ENCODE measurements at places on chromosomes 11 and 22.

- no peak for DNase-seq
These were observed 782 bp upstream of the OSBPL5 start for GRCh38 chr11:3165916-3166267.

DNA sequence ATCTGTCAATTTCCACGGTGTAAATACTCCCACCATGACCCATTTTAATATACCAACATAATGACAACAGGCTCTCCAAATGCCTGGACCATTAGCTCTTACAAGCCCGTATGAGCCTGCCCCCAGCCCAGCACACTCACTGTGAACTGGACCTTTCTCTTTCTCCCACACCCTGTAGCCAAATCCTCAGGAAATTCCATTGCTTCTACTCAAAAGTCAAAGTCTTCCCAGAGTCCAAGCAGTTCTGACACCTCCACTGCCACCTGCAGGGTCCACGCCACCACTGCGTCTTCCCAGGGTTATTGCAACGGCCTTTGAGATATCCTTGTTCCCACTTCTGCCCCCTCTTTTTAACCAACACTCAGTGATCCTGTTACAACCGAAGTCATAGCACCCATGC lies 110.1 kb upstream of the ASPHD2 start:
- no peak for DNase-seq

DNA sequence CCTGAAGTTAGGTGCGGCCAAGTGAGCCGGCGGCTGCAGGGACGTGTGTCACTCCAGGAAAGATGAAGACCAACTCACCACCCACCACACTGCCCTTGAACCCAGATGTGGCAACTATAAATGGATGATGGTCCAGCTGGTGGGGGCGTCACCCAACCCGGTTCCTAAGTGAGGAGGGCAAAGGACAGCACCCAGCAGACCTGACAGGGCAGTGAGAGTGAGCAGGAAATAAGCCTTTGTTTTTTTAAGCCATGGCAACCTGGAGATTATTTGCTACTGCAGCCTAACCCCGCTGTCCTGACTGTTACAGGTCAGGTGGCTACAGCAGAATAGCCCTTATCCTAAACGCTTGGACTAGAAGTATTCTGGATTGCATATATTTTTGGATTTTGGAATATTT lies 228.9 kb downstream of the CTTN start:
- no peak for DNase-seq

DNA sequence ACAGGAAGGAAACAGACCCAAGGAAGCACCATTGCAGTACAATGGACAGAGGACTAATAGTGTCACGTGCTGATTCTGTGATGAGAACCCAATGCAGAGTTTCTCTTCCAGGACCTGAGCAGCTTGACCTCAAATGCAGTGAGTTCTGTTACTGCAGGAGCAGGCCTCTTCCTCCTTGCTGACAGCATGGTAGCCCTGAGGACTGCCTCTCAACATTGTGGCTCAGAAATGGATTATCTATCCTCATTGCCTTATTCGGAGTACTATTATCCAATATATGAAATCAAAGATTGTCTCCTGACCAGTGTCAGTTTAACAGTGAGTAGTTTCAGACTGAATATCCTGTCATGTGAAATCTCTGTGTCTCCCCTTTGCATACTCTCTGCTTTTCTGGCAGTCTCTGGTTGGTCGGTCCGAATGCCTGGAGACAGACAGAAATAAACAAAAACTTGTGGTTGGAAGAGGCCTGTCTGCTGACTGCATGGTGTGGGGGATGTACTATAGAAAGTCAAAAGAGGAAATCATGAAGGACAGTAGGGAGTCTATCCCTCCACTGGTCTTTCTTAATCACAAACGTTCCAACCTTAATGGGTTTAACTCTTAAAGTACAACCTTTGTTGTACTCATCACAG lies 6.9 kb upstream of the MS4A14 start:
- DNase-seq, result no peak

DNA sequence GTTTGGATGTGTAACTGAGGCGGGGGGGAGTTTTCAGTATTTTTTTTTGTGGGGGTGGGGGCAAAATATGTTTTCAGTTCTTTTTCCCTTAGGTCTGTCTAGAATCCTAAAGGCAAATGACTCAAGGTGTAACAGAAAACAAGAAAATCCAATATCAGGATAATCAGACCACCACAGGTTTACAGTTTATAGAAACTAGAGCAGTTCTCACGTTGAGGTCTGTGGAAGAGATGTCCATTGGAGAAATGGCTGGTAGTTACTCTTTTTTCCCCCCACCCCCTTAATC lies 2.3 kb downstream of the MALAT1 start:
- DNase-seq, result no peak

GRCh38 chr22:47369431-47370015 lies 607.1 kb downstream of the TBC1D22A start:
- DNase-seq, result no peak

GRCh38 chr22:27578937-27579617 lies 222.5 kb downstream of the MN1 start:
- no peak for DNase-seq

DNA sequence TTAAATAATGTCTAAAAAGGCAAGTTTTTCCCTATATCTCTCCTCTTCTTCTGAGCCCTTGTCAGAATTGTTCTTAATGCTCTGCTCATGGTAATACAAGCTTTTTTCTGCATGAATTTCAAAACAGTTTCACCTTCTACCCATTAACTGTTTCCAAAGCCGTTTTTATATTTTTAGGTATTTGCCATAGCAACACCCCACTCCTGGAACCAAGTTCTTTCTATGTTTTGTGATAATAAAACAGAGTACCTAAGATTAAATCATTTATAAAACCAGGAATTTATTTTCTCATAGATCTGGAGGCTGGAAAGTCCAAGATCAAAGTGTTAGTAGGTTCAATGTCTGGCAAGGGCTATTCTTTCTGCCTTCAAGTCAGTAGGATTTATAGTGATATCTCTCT lies 497.4 kb downstream of the ETS1 start:
- DNase-seq, result no peak

DNA sequence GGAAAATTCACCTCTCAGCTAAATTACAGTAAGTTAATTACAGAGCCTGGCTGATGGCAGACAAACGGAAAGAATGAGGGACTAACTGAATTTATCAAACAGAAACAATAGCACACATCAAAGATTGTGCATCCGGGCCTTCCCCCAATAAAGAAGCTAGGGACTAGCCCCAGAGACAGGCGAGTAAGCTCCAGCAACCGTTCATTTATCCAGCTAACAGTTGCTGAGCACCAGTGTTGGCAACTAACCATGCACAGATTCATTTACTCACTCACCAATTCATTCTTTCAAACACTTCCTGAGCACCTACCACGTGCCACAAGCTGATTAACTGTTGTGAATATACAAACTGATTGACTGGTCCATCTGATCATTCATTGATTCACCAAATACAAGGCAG lies 51.2 kb downstream of the SMCO4 start:
- DNase-seq, result no peak

DNA sequence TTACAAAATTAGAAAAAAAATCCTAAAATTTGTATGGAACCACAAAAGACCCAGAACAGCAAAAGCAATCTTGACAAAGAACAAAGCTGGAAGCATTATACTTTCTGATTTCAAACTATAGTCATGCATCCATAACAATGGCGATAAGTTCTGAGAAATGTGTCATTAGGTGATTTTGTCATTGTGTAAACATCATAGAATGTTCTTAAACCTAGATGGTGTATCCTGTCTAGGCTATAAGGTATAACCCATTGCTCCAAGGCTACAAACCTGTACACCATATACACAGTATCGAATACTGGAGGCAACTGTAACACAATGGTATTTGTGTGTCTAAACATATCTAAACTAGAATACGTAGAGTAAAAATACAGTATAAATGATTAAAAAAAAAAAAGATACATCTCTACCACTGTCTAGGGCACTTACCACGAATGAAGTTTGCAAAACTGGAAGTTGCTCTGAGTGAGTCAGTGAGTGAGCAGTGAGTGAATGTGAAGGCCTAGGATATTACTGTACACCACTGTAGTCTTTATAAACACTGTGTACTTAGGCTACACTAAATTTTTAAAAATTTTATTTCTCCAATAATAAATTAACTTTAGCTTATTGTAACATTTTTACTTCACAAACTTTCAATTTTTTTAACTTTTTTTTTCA lies 18.1 kb upstream of the SC5D start:
- DNase-seq, result no peak

- DNase-seq, result no peak
These were observed 6.5 kb upstream of the MYRF start for GRCh38 chr11:61745781-61746441.

GRCh38 chr11:44797051-44797450 lies 70.3 kb downstream of the TSPAN18 start:
- no peak for DNase-seq

- DNase-seq, result no peak
These were observed 54.3 kb downstream of the PISD start for GRCh38 chr22:31607696-31608095.

DNA sequence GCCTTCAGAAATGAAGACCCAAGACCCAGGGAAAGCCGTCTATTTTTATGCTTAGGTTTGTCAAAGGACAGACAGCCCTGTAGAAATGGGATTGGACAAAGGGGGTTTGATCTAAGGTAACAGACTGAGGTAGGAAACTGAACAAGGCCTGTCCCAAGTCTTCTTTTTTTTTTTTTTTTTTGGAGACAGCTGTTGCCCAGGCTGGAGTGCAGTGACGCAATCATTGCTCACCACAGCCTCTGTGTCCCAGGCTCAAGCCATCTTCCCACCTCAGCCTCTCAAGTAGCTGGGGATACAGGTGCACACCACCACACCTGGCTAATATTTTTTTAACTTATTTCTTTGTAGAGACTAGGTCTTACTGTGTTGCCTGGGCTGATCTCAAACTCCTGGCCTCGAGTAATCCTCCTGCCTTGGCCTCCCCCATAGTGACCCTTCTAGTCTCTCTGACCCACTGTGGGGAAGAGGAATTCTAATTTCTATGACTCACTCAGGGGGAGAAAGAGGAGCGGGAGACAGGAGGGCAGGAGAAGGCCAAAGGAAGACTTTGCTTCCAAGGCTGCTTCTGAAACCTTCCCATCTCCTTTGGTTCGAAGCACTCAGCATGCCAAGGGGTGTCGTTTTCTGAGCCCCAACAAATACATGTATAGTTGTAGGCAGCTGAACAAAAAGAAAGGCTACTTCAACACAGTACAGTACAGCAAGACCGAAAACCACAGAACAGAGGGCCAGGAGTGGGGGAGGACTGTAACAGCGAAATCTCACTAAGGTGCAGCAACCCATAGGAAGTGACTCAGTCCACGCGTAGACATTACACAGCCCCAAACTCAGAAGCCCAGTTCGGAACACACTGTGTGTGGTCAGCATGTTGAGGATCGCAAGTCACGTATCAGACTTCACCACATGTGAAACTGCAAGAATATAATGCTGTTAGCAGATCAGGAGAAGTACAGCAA lies 872 bp downstream of the TMA7B start:
- DNase-seq, result no peak

- no peak for DNase-seq
These were observed 114.2 kb upstream of the IGLL5 start for GRCh38 chr22:22773427-22773826.

GRCh38 chr11:2734181-2735052 lies 34.6 kb upstream of the KCNQ1OT1 start:
- no peak for DNase-seq

- no peak for DNase-seq
These were observed 1.1 kb upstream of the PELI3 start for GRCh38 chr11:66465373-66466224.

- DNase-seq, result no peak
These were observed 3.3 kb downstream of the BRD1 start for GRCh38 chr22:49824185-49824925.

DNA sequence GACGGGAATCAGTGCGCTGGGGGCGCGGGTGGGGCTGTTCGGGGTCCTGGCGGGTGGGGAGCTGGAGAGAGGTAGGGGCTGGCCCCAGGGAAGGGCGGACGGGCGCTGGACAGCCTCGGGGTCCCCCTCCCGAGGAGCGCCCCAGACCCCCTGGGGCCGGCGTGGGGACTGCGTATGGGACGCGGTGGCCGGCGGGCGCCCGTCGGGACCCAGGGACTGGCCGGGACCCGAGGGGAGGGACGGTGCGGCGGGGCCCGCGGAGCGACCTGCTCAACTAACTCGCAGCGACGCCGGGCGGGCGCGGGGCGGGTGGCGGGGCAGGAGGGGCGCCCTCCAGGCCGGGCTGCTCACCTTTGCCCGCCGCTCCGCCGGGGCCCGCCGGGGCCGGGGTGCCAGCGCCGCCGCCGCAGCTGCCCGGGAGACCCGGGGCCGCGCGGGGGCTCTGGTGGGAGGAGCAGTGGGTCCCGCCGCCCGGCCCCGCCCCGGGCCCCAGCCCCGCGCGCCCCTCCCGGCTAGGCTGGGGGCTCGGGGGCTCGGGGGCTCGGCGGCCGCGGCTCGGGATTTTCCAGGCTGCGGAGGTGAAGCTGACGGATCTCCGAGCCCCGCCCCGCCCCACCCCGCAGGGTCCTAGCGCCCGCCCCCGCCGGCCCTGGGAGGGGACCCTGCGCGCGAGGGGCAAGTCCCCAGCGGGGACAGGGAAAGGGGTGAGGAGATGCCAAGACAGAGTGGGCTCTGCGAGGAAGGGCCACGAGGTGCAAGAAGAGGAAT lies 12.3 kb downstream of the STARD10 start:
- peak; percentile 10 for DNase-seq

- no peak for DNase-seq
These were observed 15.3 kb upstream of the PRAME start for GRCh38 chr22:22574361-22574760.

DNA sequence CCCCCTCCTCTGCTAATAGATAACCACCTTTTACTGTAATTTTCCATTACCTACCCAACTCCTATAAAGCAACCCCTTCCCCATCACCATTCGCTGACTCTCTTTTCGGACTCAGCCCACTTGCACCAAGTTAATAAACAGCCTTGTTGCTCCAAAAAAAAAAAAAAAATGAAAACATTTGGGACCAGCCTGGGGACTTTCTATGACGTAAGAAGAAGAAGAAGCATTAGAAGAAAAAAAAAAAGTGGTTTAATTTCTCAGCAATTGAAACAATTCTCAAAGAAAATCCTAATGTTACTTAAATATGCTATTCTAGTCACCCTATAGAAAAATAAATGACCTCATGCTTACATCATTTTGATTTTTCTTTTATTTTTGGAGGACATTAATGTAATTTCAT lies 301.5 kb upstream of the ANO3 start:
- DNase-seq, result no peak
